Stimulated activated CD4-positive, alpha-beta T cell treated with anti-CD3 and anti-CD28 coated beads, Interleukin-4, amount 100 ng/mL, for 48 hours (primary cell): ENCODE measurements at places on chromosomes 2 and 18.

DNA sequence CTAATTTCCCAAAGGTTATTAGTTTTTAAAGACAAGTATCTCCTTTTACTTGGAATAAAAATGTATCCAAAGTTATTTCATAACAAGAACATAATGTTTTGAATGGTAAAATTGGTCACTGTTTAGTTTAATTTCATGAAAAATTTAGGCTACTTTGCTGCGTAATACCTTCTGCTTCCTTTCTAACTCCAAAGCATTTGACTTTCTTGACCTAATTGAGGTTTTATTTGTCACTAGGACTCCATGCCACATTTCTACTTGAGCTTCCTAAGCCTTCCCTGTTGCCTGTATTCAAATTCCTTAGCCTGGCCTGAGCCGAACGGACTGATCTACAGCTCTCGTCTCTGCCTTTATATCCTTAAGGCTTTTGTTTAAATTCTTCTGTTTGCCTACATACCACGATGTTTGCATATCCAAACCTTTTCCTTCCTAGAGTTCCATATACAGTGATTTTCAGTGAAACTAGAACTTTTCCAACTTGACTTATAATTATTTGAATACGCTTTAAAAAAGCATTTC is 25.1 kb downstream of the ARMC9 start:
- DNase-seq = no peak

DNA sequence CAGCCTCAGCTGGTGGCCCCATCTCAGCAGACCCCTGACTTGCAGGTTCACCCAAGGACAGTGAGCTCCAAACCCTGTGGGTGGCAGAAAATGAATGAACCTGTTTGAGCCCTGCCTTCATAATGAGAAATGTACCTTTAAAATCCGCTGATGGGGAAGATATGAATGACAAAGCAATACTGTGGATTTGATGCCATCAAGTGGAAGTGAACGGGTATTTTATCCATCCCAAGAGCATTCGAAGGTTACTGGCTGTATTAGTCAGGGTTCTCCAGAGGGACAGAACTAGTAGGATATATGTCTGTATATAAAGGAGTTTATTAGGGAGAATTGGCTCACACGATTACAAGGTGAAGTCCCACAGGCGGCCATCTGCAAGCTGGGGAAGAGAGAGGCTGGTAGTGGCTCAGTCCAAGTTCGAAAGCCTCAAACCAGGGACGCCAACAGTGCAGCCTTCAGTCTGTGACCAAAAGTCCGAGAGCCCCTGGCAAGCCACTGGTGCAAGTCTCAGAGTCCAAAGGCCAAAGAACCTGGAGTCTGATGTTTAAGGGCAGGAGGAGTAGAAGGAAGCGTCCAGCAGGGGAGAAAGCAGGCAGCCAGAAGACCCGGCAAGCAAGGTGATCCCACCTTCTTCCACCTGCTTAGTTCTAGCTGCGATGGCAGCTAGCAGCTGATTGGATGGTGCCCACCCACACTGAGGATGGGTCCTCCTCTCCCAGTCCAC is 32.1 kb downstream of the TOGARAM2 start:
- no peak for DNase-seq

DNA sequence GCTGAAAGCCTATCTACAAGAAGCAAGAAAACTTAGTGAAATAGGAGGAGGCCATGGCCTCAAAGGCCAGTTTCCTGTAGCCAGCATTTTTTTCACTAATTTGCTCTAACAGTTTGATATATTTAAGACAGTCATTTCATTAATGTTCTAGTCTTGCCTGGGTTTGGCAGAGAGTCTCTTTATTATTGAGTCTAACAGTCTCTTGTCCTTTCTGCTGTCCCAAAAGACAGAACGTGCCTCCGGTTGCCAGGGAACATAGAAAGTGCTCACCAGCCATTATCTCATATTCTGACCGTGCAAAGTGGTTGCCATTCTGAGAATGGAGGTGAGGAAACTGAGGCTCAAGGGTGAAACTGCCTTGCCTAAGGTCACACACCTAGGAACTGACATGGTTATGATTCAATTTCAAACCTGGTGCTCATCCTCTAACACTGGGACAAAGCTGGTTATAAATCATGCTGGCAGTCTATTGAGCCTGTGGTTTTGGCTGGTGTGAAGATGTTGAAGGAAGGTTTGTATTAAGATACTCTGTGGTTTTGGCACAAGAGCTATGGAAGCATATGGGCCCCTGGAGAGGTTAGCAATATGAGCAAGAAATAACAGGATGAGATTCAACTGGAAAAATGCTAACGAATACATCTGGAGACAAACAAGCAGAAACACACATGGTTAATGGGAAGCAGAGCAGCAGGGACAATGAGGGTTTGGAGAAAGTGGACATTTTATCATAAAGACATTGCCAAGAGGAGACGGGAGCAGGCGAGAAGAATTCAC is 903.3 kb upstream of the KLHL29 start:
- no peak for DNase-seq

GRCh38 chr18:50399582-50399981 is 24.7 kb downstream of the SKA1 start:
- no peak for DNase-seq

GRCh38 chr2:174383796-174384195 is 11.7 kb upstream of the SCRN3 start:
- DNase-seq = no peak

- no peak for DNase-seq
Measured at GRCh38 chr2:96114546-96114902, 1.8 kb downstream of the ADRA2B start.

DNA sequence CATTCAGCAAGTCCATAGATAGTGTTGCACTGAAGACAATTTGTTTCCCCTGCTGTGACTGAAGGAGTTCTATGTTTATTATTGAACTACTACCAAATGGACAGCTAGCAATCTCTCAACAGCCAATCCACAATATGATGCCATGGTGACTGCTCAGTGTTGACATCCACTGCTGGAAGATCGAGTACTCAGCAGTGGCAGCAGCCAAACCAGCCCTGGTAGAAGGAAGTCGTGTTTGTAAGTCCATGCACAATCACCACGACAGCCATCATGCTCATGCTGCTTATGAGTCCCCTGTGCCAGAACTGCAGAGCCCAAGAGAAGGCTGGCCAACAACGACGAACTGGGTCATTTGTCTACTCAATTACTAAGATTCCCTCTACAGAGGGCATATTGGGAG is 66.4 kb downstream of the OSR1 start:
- no peak for DNase-seq

- no peak for DNase-seq
Measured at GRCh38 chr2:231549446-231550239, 19.4 kb upstream of the NMUR1 start.

DNA sequence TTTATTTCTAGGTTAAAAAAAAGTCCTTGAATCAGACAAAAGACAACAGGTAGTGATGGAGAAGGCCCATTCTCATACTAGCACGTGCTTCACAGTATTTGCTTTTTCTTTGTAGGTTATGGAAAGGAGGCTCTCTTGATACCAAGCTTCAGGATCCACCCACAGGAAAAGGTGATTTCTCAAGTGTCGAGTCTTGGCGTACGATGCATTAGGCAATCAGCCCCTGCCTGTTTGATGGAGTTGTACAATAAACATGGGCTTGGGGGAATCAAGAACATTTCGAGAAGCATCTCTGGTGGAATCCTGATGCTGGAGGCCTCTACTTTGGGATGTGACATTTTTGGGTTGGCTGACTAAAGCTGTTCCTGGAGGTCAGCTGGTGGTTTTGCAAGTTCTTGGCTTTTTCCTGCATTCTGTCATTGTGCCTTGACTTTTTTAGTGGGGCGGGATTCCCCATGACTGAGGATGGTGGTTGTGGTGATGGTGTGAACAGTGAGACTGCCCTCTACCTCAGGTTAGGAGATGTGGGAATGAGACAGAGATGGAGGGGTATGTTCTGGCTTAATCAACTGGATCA is 231.5 kb upstream of the SPRED2 start:
- no peak for DNase-seq

GRCh38 chr2:235754357-235755207 is 260.7 kb downstream of the AGAP1 start:
- no peak for DNase-seq

- no peak for DNase-seq
Measured at GRCh38 chr2:86646865-86647264, 23.2 kb upstream of the RNF103 start.

DNA sequence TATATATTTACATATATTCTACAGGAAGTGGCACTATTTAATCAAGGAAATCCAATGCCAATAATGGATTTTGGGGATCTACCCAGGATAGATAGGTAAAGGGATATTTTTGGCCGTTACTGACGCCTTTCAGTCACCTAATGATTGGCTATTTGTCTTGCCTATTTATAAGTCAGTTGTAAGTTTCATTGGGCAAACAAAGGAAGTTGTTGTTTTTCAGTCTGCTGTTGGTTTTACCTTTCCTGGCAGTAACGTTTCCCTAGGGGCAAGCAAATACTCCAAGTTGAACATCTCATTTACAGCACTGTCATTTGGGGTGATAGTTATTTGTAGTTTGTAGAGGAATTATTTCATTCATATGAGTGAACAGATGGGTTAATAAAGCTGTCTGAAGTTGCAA is 17.0 kb upstream of the LANCL1 start:
- DNase-seq = no peak

DNA sequence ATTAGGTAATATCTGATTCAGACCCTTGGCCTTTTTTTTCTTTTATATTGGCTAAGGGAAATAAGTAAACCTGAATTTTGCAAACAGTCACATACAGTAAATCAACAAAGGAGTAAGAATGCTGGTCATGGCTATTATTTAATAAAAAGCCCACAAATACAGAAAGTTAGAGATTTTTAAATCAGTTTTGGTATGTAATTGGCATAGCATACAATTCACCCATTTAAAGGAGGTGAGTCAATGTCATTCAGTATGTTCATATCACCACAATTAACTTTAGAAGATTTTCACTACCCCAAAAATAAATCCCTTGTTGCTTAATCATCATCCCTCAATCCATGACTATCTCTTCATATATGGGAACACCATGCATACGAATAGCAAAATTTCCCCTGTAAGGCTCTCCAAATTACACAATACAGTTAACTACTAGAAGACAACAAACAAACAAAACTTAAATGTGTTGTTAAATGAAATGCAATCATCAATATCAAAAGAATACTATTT is 45.9 kb upstream of the NYAP2 start:
- no peak for DNase-seq

- no peak for DNase-seq
Measured at GRCh38 chr2:43160778-43161177, 65.6 kb downstream of the ZFP36L2 start.

DNA sequence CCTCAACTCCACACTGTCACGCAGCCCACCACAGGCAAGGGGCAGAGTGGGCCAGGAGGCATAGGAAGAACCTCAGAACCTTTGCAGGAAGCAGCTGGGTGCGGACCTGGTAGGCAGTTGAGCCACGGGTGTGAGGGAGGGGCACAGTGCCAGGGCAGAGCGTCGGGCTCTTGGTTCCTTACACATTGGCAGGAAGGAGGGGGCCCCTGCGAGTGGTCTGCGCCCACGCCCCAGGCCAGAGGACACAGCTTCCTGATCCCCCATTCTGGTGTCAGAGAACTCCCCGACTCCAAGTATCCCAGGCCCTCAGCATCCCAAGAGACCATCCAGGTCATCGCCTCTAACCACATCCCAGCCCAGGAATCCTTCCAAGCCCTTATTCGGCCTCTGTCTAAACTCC is 61.5 kb downstream of the TNS1 start:
- no peak for DNase-seq

GRCh38 chr2:115491186-115491793 is 1048.8 kb downstream of the DPP10 start:
- DNase-seq = no peak

DNA sequence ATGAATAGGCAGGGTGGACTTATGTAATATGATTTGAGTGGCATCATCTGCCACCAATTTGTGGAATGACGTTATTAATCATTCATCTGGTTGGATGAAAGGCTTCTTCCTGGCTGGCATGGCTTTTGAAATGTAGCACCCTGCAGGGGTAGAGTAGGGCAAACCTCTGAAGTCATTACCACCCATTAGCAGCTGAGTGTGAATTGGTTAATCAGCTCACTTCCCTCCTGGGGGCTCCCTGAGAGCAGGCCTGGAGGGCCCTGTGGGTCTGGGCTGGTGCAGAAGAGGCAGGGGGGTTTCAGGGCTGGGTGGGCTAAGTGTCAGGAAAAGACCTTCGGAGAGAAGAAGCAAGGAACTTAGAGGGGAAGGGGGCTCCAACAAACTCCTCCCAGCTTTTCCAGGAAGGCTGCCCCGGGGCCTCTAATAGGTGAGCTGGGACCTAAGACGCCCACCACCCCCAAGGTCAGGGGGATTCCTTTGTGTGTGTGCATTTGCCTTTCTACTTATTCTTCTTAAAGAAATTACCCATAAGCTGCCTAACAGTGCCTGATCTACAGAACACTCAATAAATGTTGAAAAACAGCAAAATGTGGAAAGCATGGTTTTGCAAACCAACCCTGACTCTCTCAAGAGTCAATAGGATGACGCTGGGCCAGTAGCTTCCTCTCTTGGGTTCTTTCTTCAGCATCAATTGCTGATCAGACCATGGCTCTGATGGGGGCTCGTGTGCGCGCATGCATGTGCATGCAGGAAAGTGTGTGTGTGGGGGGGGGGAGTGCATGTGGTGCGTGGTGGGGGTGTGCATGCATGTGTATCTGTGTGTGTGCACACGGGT is 49.7 kb upstream of the ZNF516 start:
- no peak for DNase-seq

- no peak for DNase-seq
Measured at GRCh38 chr2:238653431-238654109, 194.3 kb upstream of the TWIST2 start.

DNA sequence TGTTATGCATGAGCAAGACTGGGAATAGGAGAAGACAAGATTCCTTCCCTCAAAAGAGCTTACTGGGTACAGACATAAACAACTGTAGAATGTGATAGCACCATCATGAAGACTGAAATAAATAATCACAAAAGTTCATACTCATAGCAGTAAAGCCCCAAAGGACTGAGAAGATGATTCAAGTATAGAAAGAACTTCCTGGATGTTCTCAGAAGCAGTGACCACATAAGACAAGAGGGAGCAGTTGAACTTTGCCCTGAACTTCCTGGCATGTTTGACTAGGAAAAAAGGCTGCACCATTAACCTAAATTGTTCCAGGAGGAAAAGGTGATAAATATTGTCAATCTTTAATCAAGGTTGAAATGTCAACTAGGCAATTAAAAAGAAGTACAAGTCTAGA is 57.8 kb upstream of the CCDC141 start:
- DNase-seq = no peak

- DNase-seq = no peak
Measured at GRCh38 chr2:36696533-36696932, at the start of gene VIT. VIT (plus strand) TSS chr2:36696707; CDS start chr2:36716371, 19,664 bp downstream.
